ENCODE measurements at places on chromosomes 5 and 9. TPM values are rescaled to one million over a fixed set of nuclear protein-coding genes. Genes with fewer than 3 reads are reported as not detected.

DNA sequence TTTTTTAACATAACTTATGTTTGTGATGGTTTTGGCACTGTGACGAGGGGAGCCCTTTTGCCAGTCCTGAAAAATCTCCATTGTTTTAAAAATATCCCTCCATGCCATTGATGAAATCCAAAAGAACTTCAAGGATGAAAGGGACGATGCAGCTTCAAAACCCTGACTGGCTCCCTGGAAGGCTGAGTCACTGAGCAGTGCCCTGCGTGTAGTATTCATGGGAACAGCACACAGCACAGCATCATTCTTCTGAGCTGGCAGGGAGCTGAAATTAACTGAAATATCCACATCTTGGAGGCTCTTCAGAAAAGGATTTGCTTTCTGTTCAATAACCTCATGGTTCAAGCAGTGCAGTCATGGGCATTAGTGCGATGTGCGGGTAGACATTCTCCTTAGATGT, 29.7 kb downstream of the PDE4D start:
- no peaks in the 10 kb centered on the region for H3K4me1 ChIP-seq
- H3K36me3 ChIP-seq: no peaks in the 10 kb centered on the region
- H3K4me3 ChIP-seq: no peak overlapping the region
- H3K27ac ChIP-seq: no peak overlapping the region

GRCh38 chr5:64827703-64828102, 59.0 kb downstream of the CWC27 start:
- H3K4me3 ChIP-seq: no peak overlapping the region
- no peak for DNase-seq
- no peaks in the 10 kb centered on the region for H3K36me3 ChIP-seq
- no peak overlapping the region for H3K27ac ChIP-seq
- H3K4me1 ChIP-seq: no peaks in the 10 kb centered on the region

GRCh38 chr5:146796911-146797310, 81.6 kb downstream of the PPP2R2B start:
- no peaks in the 10 kb centered on the region for H3K36me3 ChIP-seq
- no peaks in the 10 kb centered on the region for H3K4me1 ChIP-seq
- no peak for DNase-seq

DNA sequence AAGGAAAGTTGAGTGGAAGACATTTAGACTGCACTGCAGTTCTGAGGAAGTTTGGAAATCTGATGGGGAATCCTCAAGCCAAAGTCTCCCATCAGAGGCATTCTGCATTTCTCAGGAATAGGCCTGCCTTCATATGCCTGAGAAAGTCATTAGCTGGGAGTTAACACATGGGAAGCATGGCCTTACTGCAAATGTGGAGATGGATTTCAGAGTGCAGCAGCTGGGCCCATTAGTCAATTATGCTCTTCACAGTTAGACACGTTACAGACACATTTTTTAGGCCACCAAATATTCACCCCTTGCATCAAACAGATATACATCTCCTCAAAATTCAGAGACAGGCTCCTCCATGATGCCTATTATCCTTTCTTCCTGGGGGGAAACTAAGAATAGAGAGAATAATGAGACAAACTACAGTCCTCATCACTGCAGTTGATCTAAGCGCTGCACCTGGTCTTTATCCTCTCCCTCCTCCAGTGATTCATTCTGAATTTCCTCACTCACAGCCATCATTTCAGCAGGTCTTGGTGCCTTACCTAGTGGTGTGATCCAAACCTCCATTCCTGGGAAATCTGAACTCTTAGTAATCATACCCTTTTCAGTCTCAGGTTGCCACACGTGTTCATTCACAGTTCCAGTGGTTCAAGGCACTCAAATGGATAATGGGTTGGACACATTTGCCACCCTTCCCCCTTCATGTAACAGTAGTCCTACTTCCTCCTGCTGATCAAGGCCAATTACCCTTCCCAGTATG, 47.9 kb upstream of the PPP2CA start:
- H3K4me1 ChIP-seq: no peaks in the 10 kb centered on the region
- no peak overlapping the region for H3K27ac ChIP-seq
- DNase-seq: no peak
- H3K4me3 ChIP-seq: no peak overlapping the region

- DNase-seq: no peak
- H3K36me3 ChIP-seq: no peaks in the 10 kb centered on the region
- no peaks in the 10 kb centered on the region for H3K27me3 ChIP-seq
- no peaks in the 10 kb centered on the region for H3K4me1 ChIP-seq
- no peak overlapping the region for H3K4me3 ChIP-seq
Measured at GRCh38 chr9:7316967-7317366, 482.6 kb downstream of the DMAC1 start.

- H3K4me1 ChIP-seq: peaks cover 10% of the 10 kb centered on the region
- H3K4me3 ChIP-seq: peak overlapping the region; percentile 68
- H3K27ac ChIP-seq: no peak overlapping the region
- no peaks in the 10 kb centered on the region for H3K27me3 ChIP-seq
- H3K36me3 ChIP-seq: no peaks in the 10 kb centered on the region
- peak; percentile 15 for DNase-seq
Measured at GRCh38 chr9:34375901-34376595, 650 bp downstream of the MYORG start.

GRCh38 chr9:92727716-92728700, 36.6 kb downstream of the BICD2 start:
- H3K4me1 ChIP-seq: peaks cover 18% of the 10 kb centered on the region
- no peak overlapping the region for H3K4me3 ChIP-seq
- H3K27me3 ChIP-seq: no peaks in the 10 kb centered on the region
- DNase-seq: no peak
- H3K36me3 ChIP-seq: peaks cover 2% of the 10 kb centered on the region

SHOC1 gene
- total RNA-seq: not detected

- no peak overlapping the region for H3K27ac ChIP-seq
- no peak for DNase-seq
- no peaks in the 10 kb centered on the region for H3K36me3 ChIP-seq
- peaks cover 3% of the 10 kb centered on the region for H3K4me1 ChIP-seq
Measured at GRCh38 chr5:75521195-75521594, 9.5 kb downstream of the POLK start.

- no peaks in the 10 kb centered on the region for H3K27me3 ChIP-seq
- H3K4me3 ChIP-seq: no peak overlapping the region
- no peak overlapping the region for H3K27ac ChIP-seq
- no peak for DNase-seq
- H3K36me3 ChIP-seq: no peaks in the 10 kb centered on the region
Measured at GRCh38 chr9:3391414-3391813, 134.4 kb downstream of the RFX3 start.
